ENCODE measurements at places on chromosomes 6 and 20. TPM values are rescaled to one million over a fixed set of nuclear protein-coding genes. Genes with fewer than 3 reads are reported as not detected.

GRCh38 chr6:56458324-56458884 lies 184.3 kb downstream of the DST start:
- no peak for DNase-seq

DNA sequence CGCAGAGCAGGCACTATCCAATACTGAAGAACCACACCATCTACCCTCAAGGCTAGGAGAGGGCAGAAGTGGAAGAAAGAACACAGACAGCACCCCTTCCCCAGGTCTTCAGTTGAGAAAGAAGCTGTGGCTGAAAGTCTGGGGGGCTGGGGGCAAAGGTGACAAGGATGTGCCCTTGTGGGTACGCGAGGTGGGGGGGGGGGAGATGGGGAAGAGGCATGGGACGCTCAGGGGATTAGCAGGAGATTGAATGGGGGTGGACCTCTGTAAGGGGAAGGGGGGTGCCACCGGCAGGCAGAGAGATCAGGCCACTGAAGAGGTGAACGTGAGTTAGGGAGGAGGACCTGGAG lies 1.1 kb downstream of the B4GALT5 start:
- DNase-seq: no peak

GRCh38 chr6:26020329-26021000 lies 57.9 kb downstream of the TRIM38 start:
- DNase-seq: no peak

DNA sequence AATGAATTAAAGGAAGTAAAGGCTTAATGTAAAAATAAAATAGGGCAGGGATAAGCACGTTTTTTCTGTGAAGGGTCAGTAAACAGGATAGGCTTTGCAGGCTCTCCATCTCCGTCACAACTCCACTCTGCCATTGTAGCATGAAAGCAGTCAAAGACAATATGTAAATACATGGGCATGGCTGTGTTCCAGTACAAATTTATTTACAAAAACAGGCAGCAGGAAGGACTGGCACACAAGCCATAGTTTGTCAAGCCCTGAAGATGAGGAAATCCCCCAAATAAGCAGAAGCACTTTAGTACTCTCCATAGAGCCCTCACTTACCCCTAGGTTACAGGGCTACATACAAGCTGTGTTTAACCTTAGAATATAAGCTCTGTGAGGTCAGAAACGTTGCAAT lies 8.9 kb upstream of the FBXO9 start:
- no peak for DNase-seq

Gene MRAP2
- 19.5 TPM for total RNA-seq

DNA sequence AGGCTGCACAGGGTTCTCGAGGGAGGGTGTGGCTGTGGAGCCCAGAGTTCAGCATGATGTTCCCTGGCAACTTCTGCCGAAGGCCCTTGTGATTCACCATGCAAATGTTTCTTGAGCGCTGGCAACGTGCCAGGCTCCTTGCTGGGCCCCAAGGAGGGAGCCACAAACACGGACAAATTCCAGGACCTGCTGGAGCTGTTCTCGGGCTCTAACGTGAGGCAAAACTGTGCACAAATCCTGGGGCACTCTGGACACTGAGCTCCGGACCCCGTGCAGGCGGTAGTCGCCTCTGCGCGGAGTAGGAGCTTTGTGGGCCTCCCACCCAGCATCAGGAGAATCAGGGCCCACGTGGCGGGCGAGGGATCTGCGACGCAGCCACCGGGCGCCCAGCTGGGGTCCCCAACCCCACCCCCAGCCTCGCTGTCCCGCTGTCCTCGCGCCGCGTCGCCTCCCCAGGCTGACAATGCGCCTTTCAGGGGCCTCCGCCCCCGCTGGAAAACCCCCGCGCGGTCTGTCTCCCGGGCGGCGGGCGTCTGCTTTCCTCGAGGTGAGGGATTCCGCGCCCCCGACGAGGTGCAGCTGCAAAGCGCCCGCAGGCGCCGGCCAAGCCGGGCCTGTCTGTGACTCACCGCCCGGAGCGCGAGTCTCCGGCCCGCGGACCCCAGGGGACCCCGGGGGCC lies 31.7 kb upstream of the SCUBE3 start:
- DNase-seq: no peak

Gene EPB41L1
- 41.1 TPM for total RNA-seq

DNA sequence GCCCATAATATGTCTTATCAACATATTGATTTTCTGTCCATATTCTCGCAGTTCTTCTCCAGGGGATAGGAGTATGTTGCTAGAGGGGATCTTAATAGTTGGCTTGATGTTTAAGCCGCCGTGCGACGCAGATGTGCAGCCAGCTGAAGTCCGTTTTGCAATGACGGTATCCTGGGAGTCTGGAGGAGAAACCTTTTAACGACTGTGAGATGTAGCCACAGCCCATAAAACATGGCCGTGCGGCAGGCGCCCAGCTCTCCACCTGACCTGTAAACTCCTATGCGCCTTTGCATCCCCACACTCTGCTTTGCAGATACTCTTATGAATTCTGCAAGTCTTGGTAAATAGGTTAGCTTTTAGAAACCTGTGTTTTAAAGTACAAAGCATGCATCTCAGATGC lies 36.9 kb downstream of the BMP6 start:
- no peak for DNase-seq

- no peak for DNase-seq
Measured at GRCh38 chr6:91490671-91491301, 903.9 kb upstream of the MAP3K7 start.

Gene BEND3
- 3.9 TPM for total RNA-seq

Gene PKHD1
- total RNA-seq: not detected
